ENCODE measurements at places on chromosomes 2 and 18.

DNA sequence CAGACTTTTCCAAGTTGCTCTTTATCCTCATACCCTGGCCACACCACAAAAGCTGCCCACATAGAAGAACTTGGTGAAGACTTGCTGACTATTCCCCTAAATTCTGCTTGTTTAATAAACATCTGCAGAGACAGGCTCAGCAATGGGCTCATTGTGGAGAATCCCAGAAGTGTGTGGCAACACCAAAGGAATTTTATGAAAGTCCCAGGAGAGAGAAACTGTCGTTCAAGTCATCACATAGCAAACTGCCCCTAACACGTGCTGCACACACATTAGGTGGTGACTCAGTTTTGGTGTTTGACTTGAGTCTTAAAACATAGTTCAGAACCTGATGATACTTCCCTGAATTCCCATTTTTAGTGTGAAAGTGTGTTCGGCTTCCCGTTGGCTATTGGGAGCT, 38.6 kb downstream of the CYP1B1 start:
- DNase-seq: no peak

GRCh38 chr2:32745675-32746074, 117.8 kb downstream of the TTC27 start:
- DNase-seq: no peak

DNA sequence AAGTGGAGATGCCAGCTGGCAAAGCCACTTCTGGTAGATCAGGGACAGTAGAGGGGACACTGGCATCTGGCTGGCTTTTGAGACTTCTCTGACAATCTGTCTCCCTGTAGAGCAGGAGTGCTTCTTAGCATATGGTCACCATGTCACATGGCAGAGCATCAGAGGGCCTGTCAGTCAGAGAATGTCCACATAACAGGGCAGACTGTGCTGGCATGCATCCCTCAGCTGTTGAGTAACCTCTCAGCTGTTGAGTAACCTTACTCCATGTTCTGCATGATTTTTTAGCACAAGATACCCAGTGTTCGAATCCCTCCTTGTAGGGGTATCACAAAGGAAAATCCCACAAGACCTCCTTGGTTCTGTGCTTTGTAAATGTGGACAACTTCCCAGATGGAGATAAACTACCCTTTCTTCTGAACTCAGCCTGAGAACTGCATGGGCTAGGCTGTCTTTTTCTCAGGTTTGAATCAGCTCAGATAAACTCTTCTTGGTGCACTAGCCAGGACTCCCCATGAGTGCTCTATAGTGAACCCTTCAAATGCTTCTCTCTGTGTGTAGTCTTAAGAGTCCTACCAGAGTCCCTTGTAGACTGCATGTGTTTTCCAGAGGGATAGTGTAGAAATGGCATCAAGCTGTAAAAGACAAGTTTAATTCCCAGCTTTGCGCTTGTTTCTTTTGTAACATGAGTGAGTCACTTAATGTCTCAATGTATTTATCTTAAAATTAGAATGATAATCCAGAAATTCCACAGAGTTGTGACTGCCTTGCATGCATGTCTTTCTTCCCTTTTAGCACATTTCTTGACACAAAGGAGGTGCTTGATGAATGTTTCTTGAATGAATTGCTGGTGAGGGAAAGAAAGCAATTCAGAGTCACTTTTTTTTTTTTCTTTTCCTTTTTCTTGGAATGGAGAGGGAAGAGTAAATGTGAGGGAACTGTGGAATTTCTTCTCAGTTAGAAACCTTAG, 442.3 kb upstream of the HNMT start:
- no peak for DNase-seq

GRCh38 chr2:60226943-60227342, 326.5 kb downstream of the BCL11A start:
- no peak for DNase-seq

- no peak for DNase-seq
These were observed 83.8 kb downstream of the VIT start for GRCh38 chr2:36780231-36780839.

- no peak for DNase-seq
These were observed 143.3 kb upstream of the TACR1 start for GRCh38 chr2:75342504-75343175.

DNA sequence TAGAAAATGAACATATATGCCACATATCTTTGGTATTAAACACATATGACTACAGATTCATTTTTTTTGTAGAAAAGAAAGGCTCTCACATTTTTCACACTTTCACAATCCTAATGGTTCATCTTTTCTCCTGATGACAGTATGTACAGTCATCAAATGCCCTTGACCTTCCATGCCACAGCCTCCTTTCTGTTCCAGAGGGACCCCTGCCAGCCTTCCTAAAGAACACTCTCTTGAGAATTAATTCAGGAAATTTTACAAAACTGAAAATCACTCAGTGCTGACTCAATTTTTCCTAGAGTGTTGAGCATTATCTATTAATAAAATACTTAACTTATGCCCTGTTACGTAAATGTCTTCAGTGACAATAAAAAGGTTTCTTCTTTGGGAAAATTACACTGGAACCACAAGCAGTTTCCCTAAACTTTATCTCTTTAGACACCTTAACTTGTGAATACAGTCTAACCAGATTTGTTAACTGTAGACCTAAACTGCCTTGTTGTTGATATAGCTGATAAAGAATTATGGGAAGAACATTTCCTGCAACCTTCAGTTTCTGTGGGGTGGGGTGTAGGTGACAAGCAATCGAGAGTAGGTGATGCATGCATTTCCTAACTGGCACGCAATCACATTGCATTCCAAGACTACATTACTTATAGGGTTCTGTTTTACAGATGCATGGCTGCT, 15.3 kb upstream of the ACOXL start:
- DNase-seq: no peak

DNA sequence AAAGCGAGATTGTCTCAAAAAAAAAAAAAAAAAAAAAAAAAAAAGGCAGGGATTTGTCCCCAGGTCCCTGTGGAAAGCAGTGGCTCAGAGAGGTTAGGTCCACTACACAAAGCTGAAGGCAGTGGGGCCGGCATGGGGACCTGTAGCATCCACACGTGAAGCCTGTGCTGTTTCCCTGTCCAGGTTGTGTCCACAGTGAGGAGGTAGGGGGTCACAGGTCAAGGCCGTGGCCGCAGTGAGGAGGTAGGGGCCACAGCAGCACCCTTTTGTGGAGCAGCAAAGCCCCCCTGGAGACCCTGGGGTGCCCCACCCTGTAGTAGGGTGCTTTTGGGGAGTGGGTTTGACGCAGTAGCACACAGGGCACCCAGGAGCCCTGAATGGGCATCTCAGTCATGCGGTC, 14.0 kb downstream of the TMEM177 start:
- no peak for DNase-seq

GRCh38 chr18:56907771-56908170, 239.1 kb upstream of the BOD1L2 start:
- DNase-seq: no peak

DNA sequence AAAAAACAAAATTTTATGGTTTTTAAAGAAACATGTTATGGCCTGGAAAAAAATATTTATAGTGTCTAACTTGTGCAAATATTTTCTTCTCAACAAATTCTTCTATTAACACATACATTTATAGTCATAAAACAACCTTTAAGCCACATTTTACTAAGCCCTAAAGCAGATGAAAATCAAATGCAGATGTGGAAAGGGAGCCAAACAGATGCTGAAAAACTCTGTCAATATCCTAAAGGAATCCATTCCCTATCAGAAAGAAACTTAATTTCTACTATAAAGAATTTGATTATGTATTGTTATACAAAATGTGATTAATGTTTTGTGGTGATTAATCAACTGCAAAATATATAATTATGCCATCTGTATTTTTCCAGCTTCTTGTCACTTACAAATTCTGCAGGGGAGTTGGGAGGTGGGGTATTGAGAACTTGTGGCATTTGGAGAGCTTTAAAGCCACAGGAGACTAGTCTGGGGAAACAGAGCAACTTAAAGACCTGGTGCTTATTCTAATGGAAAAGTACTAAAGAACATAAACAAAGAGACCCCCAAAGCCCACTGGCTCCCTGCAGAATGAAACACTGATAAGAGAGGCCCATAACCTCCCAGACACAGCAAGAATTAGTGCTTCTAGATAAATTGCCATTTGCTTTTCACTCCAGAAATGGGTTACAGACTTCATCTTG, 1721.0 kb upstream of the PIK3C3 start:
- no peak for DNase-seq

DNA sequence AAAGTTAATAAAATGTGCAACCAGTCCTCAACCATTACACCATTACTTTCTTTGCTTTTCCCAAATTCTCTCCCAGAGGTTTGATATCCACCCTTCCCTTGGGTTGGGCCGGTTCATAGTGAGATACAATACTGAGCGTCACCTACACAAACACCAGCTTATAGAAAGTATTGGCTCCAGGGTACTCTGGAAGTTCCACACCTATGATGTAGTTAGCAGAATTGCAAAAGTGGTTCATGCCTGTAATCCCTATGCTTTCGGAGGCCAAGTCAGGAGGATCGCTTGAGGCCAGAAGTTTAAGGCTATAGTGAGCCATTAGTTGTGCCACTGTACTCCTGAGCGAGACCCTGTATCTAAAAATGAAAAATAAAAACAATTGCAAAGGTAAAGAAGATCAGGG, 15.3 kb upstream of the MAP4K3 start:
- no peak for DNase-seq

DNA sequence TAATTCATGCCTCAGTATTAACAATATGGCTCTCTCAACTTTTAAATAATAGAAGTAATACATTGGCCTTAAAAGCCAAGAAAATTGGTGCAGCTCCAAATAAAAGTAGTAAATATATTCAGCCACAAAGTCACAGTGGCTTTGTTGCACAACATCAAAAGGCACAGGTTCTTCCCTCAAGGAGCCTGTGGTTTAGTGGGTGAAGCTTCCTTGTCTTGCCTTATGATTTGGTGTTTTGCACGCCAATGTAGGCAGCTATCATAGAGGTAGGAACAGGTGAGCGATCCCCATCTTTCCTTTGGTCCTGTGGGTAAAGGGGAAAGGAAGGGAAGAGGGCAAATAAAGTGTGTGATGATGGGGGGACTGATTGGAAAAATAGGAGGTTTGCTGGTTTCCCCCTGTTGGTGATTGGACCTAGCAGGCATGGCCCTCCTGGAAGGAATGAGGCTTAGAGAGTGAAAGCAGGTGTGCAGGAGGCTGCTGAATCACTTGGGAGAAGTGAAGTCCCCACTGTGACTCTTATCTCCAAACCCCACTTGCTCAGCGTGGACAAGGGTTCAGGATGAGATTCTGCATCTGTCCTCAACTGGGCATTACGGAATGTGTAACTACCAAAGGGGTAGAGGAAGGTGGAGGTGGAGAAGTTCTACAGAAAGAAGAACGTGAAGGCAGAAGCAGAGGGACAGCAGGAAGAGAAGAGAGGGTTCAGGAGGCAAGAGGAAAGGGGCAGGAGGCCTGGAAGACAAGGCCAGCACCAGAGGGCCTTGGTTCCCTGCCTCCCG, 20.1 kb upstream of the TNP1 start:
- no peak for DNase-seq

DNA sequence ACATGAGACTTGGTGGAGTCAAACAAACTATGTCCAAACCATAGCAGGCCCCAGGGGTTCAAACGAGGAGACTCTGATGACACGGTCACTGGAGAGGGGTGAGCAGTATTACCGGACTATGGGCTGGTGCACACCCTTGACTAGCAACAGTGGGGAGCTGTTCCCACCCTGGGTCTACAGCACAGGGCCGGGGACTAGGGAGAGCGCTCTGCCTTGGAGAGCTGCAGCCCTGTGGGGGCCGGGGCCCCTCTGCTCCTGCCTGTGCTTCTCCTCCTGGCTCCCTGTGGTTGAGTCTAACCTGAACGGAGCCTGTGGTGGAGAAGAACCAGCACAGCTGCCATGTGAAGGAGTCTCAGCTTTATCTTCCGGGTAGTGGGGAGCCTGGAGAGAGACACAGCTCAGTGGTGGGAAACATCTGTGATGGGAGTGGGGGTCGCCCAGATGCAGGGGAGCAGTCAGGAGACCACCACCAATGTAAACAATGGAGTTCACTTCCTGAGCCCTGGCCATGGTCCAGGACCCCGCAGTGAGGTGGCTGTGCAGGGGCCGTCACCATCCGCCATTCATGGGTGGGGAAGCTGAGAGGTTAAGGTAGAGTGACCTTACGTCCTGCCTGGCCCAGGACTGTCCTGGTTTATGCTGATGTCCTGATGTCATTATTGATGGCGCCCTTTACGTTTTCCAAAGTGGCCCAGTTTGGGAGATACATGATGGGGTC, 195.7 kb upstream of the TWIST2 start:
- DNase-seq: no peak

GRCh38 chr2:100243631-100244030, 78.7 kb downstream of the LONRF2 start:
- DNase-seq: no peak

DNA sequence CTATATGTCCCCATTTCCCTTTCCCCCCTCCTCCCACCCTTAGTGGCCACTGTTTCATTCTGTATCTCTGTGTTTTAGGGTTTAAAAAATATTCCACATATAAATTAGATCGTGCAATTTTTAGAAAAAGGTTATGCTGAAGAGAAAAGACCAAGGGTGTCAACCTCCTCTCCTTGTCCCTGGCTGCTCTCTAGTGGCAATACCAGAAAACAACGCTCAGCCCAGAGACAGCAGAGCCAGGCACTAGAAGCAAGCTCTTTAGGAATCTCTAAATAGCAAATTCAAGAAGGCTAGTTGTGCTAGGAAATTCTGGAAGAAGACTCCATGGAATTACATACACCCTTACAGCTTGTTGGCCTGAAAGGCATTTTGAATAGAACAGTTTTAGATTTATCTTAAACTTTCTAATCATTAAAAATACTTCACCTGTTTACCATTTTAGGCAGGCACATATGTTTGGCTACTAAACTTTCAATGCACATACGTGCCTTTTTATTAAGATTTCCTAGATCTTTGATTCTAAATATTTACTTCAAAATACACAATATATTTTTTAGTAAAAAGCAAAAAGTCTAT, 35.1 kb upstream of the RASGRP3 start:
- no peak for DNase-seq

- no peak for DNase-seq
These were observed 145.5 kb upstream of the CTAGE1 start for GRCh38 chr18:22563164-22563583.

GRCh38 chr2:190572246-190572645, 37.7 kb upstream of the NEMP2 start:
- no peak for DNase-seq

DNA sequence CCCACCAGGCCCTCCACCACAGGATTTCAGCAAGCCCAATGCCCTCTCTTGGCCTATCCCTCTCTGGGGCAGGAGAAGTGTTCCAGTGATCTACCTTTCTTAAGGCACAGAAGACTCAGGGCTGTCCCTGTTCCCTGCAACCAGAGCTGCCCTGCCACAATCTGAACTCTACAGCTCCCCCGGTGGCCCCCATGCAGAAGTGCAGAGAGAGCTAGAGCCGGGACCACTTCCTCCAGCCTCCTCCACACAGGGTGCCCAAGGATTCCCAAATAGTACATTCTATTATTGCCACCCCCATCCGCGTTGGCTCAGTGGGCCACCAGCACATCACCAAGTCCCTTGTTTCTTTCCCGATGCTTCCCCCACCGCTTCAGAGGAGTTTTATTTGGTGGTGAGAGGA, 114.8 kb upstream of the PTPRM start:
- no peak for DNase-seq

GRCh38 chr2:209344349-209344748, 79.5 kb upstream of the MAP2 start:
- DNase-seq: no peak

GRCh38 chr2:39647104-39647765, 18.5 kb upstream of the TMEM178A start:
- no peak for DNase-seq
